ENCODE measurements at places on chromosomes 2 and 18. TPM values are rescaled to one million over a fixed set of nuclear protein-coding genes. Genes with fewer than 3 reads are reported as not detected.
A peak's percentile ranks its signal among the peaks of the same experiment; 100 is the strongest.

TMEFF2 gene
- 1.5 TPM for total RNA-seq

NCKAP5 gene
- total RNA-seq = 0.10 TPM

SLC4A3 gene
- total RNA-seq = 13.5 TPM

SCN3A gene
- not detected for total RNA-seq

NEB gene
- total RNA-seq = 0.10 TPM

CPO gene
- not detected for total RNA-seq

CROCC2 gene
- 0.23 TPM for total RNA-seq

M1AP gene
- total RNA-seq = not detected

IL1B gene
- not detected for total RNA-seq

ZSWIM2 gene
- not detected for total RNA-seq

SERPINB11 gene
- total RNA-seq = not detected

DLGAP1 gene
- total RNA-seq = 1.8 TPM

EMX1 gene
- total RNA-seq = 0.36 TPM

DNA sequence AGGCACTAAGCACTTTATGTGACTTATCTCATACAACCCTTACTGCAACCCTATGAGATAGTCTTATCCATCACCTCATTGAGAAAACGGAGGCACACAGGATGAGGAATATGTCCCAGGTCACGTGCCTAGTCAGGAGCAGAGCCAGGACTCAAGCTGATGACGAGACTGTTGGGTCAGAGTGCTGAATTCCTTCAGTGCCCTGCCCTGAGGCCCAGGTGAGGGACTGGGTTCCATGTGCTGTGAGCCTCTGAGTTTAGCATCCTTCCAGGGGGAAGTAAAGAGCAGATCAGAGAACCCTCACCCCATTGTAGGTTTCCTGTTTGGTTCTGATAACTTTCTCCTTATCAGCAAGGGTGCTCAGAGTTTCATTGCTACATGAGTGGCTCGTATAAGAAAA is 11.7 kb upstream of the EDAR start:
- DNase-seq = no peak

DNA sequence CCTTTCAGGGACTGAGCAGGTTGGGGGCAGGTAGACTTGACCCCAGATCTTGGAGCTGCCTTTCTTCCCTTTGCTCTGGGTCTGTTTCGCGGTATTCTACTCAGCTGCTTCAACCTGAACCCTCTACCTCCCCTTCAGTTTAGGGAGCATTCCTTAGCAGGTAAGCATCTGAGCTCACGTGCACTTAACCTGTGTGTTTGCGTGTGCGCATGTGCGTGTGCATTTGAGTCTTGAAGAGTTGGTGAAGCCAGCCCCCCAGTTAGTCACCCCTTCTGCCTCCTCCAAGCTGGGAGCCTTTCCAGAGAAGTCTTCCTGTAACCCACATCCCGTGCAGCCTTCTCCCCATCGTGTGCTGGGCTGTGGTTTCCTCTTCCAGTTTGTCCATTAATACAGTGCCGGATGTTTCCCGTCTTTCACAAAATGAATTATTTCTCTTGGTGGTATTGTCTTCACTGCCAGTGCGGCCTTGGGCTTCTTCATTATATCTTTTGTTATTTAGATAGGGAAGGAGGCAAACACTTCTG is 33.2 kb downstream of the B3GNT2 start:
- DNase-seq = no peak

- DNase-seq = no peak
Observed at GRCh38 chr18:24208270-24209035, 69.6 kb downstream of the CABYR start.

DNA sequence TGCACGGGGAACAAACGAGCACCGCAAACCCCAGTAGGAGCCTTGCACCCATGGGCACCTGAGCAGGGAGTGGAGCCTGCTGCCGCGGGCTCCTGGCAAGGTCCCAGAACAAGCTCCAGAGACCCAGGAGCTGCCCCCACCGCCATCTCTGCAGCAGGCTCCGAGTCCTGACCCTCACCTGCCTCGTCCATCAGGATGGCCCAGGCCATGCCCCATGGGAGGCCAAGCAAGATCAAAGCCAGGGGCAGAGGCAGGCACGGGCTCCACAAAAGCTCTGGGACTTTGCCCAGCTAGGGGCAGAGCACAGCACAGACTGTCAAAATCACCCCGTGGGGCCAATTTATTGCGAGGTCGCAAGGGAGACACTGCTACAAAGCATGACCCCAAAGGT is 43.6 kb downstream of the GPC1 start:
- no peak for DNase-seq

- DNase-seq = no peak
Observed at GRCh38 chr2:241009191-241009590, 10.8 kb downstream of the SNED1 start.

GRCh38 chr2:11348209-11348749 is 3.8 kb upstream of the ROCK2 start:
- DNase-seq = no peak

GRCh38 chr2:167890739-167891138 is 356.7 kb downstream of the STK39 start:
- DNase-seq = no peak

- no peak for DNase-seq
Observed at GRCh38 chr2:45654250-45654649, 2.8 kb downstream of the PRKCE start.

GRCh38 chr2:2590141-2590540 is 259.1 kb upstream of the MYT1L start:
- DNase-seq = no peak

GRCh38 chr2:207135801-207136457 is 29.8 kb downstream of the KLF7 start:
- no peak for DNase-seq

GRCh38 chr2:191443446-191443845 is 198.2 kb downstream of the MYO1B start:
- DNase-seq = no peak

GRCh38 chr2:73764945-73765344 is 15.0 kb downstream of the DUSP11 start:
- no peak for DNase-seq

DNA sequence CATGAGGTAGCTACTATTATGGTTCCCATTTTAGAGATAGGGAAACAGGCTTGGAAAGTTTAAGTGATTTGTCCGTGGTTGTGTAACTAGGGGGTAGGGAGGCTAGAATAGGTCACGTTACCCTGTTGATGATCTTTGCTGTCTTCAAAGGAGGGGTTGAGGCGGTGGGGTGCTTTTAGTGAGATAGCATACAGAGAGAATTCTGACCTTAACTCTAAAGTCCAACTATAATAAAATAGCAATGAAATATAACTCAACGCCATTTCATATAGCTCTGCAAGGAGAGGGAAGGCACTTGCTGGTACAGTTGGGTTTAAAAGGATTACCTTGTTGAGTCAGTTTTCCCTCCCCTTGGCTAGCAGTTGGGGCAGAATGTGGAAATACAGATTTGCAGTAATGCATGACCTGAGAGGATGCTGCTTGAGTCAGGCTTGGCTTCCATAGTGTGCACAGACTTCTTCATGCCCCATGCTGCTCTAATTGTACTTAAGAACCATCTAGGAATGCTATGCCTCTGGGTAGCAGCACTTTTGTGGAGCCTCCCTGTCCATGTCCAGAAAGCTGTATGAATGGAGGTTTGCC is 143.9 kb downstream of the LTBP1 start:
- no peak for DNase-seq

DNA sequence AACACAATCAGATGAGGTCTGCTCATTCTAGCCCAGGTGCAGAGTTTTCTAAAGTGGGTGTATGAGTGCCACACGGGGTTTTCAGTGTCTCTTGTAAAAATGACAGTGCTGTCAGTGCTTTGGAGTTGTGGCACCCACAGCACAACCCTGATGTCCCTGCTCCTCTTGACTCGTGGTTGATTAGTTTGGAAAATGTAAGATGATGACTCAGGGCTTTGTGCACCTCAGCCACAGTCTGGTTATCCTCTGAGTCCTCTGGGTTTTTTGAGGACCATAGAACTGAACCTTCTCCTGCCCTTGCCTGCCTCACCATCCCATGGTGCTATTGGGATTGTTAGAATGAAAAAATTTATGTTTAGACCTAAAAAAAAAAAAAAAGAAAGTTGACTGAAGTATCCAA is 105.6 kb downstream of the MYO1B start:
- no peak for DNase-seq

GRCh38 chr2:226756131-226756530 is 43.5 kb downstream of the IRS1 start:
- peak; percentile 64 for DNase-seq

- DNase-seq = no peak
Observed at GRCh38 chr2:111898703-111899514, 502 bp downstream of the MERTK start.

- DNase-seq = no peak
Observed at GRCh38 chr2:19819097-19820065, 82.4 kb downstream of the TTC32 start.

DNA sequence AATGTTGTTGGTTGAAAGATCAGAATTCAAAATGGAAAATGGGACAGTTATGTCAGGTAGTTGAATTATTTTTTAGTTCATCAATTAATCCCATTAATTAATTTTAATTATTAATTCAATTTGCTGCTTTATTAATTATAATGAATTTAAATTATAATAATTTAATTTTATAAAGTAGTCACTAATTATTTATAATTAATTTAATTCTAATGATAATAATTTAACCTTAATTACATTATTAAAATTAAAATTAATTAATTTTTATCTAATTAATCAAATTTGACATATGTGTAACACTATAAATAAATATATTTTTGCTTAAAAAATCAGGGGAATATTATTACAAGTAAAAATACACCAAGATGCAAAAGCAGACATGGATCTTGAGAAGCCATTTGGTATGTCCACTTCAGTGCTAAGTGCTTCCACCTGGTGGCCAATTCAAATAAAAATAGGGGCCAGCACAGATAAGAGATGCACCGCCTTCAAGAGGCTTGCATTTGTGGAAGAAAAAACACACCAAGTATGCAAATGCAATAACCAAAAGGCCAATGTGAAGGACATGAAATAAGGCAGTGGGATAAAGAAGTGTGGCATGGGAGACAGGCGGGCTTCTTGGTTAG is 73.2 kb downstream of the MBP start:
- no peak for DNase-seq

DNA sequence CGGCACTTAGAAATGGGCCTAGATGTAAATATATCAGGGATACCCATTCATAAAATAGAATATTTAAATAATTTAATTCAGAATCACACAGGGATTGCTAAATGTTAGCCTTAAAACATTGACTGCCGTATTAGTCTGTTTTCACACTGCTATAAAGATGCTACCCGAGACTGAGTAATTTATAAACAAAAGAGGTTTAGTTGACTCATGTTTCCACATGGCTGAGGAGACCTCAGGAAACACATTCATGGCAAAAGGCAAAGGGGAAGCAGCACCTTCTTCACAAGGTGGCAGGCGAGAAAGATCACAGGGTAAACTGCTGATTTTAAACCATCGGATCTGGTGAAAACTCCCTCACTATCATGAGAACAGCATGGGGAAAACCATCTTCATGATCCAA is 223.6 kb upstream of the GULP1 start:
- no peak for DNase-seq

DNA sequence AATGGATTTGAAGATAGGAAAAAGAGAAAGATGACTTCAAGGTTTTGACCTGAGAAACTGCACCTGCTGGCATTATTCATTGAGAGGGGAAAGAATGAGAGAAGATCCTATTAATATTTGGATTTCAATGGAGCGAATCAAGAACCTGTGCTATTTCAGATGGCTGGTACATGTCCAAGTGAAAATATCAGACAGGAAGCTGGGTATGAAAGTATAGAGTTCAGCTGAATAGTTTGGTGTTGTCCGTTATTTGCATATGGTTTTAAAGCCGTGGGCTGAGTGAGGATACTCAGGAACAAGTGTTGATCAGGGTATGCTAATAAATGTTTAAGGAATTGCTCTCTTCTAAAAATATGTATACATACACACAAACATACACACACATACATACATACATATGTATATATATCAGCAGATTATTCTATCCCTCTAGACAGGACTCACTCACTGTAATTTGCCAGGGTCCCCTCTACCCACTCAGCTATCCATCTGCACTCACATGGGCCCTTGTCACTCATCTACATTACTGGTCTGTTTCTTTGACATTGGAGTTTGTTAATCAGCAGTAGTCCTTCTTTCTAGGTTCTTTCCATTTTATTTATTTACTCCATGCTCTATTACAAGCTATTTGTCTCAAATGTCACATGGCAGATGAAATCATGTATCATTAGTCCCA is 33.9 kb upstream of the IKZF2 start:
- DNase-seq = no peak

- no peak for DNase-seq
Observed at GRCh38 chr2:240369801-240370585, 65.5 kb upstream of the GPC1 start.

- no peak for DNase-seq
Observed at GRCh38 chr2:224736227-224736626, 20.1 kb upstream of the CCDC195 start.

DNA sequence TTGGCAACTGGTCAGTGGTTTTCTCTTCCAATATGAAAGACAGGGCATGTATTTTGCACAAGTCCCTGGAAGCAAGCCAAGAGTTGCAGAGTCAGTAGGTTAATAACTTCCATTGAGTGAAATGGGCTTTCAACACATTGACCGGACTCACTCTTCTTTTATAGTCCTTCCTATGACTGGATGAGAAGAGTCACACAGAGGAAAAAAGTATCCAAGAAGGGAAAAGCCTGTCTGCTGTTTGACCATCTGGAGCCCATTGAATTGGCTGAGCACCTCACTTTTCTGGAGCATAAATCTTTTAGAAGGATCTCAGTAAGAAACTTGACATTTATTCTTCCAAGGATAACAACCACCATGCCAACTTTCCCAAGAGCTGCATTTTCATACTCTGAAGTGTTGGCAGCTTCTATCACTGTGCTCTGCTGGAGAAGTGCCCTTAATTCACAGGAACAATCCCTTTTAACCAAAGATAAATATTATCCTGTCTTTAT is 45.4 kb downstream of the RASGRP3 start:
- DNase-seq = no peak

DNA sequence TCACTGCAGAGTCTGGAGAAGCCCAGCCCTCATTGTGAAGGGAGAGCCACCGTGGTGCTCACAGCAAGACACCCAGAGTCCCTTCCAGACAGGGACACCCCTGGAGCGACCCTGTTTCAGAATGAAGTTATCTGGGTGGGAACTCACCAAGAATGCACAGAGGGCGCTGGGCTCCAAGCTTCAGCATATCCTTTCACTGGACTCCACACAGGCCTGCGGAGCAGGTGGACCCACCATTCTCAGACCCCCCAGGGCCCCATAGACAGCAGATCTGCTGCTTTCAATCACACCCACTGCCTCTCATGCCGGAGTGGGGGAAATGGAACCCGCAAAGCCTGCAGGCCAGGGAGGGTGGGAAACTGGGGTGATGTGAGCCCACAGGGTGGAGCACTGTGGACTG is 87.8 kb downstream of the RRM2 start:
- DNase-seq = no peak

Measured in Panc1 (cell line).